ENCODE measurements at places on chromosomes 5 and 9.
A peak's percentile ranks its signal among the peaks of the same experiment; 100 is the strongest.

DNA sequence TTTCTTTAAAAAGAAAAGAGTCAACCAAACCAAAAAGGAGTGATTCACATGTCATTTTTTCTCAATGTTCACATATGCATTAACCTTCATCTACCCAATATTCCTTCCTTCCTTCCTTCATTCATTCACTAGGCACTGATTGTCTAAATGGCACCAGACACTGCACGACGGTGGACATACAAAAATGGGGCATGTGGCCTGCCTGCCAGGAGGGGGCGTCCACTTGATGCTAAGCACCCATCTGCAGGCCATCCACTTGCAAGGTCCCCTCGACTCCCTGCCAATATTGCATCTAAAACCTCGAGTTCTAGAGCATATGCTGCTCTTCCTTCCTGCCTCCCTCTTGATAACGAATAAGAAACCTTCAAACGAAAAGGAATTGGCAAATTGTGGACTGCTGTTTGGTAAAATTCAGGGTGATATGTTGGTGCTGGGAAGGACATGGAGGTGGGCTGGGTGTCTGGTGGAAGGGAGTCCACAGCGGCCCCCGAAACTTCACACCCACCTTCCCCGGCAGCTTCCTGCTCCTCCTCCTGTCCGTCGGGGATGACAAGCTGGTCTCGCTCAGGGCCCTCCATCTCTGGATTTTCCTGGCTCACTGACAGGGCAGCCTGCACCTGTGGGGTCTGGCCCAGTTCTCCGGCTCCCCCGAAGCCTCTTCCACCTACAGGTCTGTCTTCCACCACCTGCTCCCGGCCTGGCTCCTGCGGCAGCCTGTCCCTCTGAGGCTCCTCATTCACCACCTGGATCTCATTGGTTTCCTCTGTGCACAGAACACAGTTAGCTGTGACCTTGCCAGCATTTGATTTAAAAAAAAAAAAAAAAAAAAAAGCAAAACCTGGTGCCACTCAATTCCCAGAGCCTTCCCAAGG lies 64.3 kb downstream of the GOLM1 start:
- DNase-seq = peak; percentile 54

GRCh38 chr9:18379073-18379811 lies 94.7 kb upstream of the ADAMTSL1 start:
- DNase-seq = no peak

- DNase-seq = no peak
Observed at GRCh38 chr5:575636-576035, 36.5 kb upstream of the CEP72 start.

- DNase-seq = no peak
Observed at GRCh38 chr9:1875251-1875851, 139.8 kb upstream of the SMARCA2 start.

DNA sequence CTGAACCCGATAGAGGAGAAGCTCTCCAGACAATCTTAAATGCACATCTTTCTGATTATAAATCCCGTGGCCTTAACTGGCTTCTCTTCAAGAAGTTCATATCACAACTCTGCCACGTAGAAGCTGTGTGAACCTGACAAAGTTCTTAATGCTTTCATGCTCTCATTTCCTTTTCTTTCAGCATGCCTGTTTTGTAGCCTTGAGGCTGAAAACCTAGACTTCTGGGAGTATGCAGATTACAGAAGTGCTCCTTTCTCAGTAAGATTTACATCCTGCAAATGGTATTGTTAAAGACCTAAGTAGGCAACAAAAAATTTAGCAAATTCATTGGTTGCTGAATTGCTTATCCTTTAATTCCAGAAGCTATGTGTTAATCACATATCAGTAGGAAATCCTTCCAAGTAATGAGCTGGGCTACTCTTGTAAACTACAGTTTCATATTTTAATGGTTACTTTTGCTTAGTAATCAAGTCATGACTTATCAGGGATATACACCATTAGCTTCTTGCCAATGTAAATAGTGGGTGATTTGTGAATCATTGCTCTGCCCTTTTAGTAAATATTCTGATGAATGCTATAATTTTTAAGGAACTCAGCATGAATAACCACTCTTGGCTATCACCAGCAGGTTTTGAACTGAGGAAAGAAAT lies 334.7 kb downstream of the FBXL7 start:
- DNase-seq = peak; percentile 37

GRCh38 chr5:95048628-95049027 lies 236.3 kb downstream of the MCTP1 start:
- DNase-seq = no peak

GRCh38 chr5:140240987-140241706 lies 61.8 kb downstream of the PFDN1 start:
- DNase-seq = peak; percentile 66

DNA sequence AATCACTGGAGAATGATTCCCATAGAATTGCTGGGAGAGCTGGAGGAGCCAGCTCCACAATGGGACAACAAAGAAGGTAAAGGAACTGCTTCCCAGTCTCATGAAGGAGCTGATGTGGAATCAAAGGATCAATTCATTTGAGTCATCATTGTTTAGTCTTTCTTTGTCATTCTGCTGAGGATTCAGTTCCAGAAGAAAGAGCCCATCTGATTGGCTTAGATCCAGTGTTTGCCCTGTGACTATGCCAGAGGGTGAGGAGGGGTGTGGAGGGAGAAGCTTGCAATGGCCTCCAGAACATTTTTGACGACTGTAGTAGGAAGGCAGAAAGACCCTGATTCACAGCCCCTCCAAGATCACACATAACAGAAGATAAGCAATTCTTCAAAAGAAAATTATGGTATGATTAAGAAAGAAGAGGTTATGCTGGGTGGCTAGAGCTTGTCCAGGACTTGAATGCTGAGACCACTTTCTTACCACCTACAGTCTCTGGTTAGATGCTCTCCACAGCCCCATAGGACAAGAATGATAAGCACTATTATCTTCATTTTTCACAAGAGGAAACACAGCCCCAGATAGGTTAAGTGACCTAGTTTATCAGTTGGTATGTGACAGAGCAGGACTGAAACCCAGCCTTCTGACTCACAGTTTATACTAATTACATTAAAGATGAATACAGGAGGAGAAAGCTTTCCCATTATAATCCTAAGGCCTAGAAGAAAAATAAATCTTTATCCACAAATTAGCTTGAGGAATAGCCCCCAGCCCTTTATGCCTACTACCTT lies 363.1 kb downstream of the PRELID2 start:
- DNase-seq = no peak

DNA sequence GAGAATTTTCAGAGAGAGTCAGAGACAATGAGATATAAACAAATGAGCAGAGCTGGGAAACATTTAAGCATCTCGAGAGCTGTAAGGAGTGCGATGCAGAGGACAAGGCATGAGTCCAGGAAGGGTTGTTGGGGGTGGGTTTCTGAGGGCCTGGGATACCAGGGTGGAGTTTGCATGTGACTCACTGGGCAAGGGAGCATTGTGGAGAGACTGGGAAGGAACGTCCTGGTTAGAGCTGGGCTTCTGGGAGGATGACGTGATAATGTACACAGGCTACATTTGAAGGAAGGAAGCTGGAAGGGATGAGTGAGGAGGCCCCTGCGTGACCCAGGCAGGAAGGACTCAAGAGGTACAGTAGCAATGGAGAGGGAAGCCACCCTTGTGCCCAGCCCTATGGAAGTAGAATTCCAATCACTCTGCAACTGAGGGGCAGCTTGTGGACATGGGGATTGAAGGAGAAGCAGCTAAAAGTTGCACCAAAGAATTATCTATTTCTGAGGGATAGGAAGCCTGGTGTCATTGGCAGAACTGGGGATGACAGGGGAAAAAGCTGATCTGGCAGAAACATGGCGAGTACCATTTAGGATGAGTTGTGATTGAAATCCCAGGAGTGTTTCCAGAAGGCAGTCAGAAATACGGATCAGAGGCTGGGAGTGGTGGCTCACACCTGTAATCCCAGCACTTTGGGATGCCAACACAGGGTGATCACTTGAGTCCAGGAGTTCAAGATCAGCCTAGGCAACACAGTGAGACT lies 59.3 kb upstream of the AFAP1L1 start:
- no peak for DNase-seq

DNA sequence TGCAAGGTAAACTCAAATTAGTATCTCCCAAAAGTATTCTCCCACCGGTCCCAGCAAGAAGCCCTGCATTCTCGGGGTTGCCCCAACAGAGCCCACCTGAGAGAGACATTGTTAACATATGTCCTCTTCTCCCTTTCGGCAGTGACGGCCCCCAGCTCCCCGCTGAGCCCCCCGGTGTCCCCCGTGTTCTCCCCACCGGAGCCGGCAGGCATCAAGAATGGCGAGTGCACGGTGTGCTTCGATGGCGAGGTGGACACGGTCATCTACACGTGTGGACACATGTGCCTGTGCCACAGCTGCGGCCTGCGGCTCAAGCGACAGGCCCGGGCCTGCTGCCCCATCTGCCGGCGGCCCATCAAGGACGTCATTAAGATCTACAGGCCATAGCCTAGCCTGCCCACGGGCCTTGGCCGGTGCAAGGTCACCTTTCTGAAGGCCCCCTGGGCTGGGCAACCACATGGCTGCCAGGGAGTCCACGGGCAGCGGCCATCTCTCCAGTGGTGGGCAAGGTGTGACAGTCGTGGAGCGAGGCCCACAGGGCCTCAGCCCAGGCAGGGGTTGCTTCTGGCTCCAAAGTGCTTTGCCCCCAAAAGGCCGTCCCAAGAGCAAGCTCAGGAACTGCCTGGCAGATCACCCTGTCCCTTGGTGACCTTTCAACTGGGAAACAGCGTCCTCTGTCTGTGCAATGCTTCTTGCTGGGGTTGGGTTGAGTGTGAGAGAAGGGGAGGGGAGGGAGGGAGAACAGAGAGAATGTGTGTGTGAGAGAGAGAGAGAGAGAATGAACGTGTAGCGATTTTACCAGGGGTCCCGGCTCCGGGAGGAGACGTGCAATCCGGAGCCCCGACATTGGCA lies 45.7 kb downstream of the NEURL1B start:
- no peak for DNase-seq

- no peak for DNase-seq
Observed at GRCh38 chr9:12875191-12875590, 100.4 kb downstream of the LURAP1L start.

DNA sequence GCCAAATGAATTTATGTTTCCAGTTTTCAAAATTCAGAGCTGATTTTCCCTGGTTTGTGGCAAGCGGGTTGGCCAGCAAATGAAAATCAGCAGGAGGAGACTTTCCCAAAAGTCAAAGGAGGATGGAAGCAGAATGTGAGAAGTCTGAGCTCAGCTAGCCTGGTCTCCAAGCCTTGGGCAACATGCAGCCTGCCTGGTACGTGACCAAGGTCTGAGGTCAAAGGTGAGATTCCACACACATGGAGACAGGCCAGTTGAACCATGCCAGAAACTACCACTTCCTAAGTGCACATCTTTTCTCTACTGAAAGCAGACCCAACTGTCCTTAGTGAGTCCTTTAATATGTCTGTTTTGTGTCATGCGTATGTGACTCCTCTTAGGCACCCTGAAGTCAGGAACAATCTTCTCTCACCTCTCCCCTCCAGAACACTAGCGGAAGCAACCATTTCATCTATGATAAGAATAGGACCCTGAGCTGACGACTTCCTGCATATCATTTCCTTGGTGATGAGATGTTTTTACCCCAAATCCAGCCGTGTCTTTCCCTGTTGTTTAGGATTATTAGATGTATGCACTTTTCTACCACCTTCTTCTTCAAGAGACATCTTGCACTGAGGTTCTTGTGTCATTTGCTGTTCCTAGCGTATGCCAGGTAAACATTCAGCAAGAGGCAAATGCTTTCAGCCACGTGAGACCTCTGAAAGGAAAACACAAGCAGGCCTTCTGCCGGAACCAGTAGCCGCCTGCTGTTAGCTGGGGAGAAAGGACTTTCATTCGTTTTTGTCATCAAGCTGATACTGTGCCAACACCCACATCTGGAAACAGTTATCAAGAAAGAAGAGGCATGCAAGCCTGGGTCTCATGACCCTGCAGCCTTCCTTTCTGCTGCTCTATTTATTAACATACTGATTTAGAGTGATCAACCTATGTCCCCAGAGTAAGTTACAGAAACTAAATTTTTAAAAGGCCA lies 9.7 kb upstream of the TGFBI start:
- no peak for DNase-seq

DNA sequence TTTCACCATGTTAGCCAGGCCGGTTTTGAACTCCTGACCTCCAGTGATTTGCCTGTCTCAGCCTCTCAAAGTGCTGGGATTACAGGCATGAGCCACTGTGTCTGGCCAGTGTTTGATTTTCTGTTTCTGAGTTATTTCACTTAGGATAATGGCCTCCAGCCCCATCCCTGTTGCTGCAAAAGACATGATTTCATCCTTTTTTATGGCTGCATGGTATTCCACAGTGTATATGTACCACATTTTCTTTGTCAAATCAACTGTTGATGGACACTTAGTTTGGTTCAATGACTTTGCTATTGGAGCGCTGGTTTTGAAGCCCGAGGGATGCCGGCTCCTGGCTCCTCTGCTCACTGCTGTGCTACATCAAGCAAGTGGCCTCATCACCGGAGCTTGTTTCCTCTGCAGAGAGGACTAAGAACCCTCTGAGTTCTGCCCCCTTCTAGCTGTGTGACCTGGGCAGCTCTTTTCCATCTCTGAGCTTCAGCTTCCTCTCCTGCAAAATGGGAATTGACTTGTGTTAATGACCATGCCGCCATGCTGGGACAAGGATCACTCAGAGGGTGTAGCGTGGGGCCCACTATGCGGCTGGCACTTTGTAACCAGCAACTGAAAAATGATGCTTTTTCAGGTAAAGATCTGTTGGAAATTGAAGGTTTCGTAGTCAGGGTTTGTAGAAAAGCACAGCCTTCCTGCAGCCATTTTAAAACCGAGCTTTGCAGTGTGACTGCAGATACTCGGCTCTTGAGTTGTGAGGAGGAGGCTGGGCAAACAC lies 4.6 kb upstream of the NEURL1B start:
- no peak for DNase-seq

GRCh38 chr5:103375350-103375749 lies 116.8 kb downstream of the MACIR start:
- no peak for DNase-seq

- DNase-seq = no peak
Observed at GRCh38 chr5:109281136-109281690, 128.6 kb downstream of the PJA2 start.

GRCh38 chr9:89342948-89343347 lies 24.6 kb downstream of the SECISBP2 start:
- DNase-seq = no peak

- DNase-seq = no peak
Observed at GRCh38 chr5:15510092-15510491, 10.1 kb downstream of the FBXL7 start.

DNA sequence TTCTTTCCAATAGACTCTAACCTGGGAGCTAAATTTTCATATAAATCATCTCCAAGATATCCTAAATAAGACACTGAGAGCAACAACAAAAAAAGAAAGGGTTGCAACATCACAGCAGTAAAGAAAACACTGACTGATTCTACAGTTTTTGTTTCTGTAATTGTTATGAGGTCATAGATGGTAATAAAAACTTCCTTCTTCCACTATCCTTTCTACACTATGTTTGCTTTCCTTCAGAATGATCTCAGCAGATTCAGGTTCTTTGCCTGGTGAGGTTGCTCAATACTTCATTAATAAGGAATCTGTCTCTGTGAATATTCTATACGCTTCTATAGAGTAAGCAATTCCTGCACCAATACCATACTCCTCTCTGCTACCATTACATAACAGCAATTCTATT lies 835.6 kb upstream of the GRAMD2B start:
- no peak for DNase-seq

Data from H54 (cell line).